ENCODE measurements at places on chromosomes 3 and 15. TPM values are rescaled to one million over a fixed set of nuclear protein-coding genes. Genes with fewer than 3 reads are reported as not detected.
A peak's percentile ranks its signal among the peaks of the same experiment; 100 is the strongest.

- DNase-seq, result no peak
These were observed 35.2 kb downstream of the CMSS1 start for GRCh38 chr3:99852851-99853250.

- peak; percentile 34 for DNase-seq
These were observed 1.4 kb downstream of the PTH1R start for GRCh38 chr3:46878781-46879436.

DNA sequence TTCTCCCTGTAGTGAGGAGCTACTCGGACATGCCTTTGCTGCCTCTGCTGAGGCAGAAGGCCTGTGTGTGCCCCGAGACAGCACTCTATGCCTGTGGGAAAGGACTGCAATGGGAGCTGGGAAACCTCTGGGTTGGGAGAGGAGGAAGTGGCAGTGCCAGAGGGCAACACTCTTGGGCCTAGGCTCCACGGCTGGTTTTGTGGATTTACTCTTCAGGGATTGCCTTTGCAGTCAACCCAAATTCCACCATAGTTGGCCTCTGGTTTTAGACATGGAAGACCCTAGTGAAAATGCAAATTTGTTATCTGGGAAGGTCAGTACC is 46.8 kb downstream of the ITGA11 start:
- peak; percentile 8 for DNase-seq

GRCh38 chr3:183178833-183179549 is 16.5 kb upstream of the LAMP3 start:
- DNase-seq, result no peak

ULK4 gene
- 9.8 TPM for total RNA-seq

GP9 gene
- total RNA-seq, result not detected

GOLGA8M gene
- total RNA-seq, result 2.8 TPM

RPP14 gene
- 13.7 TPM for total RNA-seq
